ENCODE measurements at places on chromosomes 3 and 15. TPM values are rescaled to one million over a fixed set of nuclear protein-coding genes. Genes with fewer than 3 reads are reported as not detected.

TRAT1 gene
- total RNA-seq, result 1.3 TPM

FANCI gene
- total RNA-seq, result 7.8 TPM

DNA sequence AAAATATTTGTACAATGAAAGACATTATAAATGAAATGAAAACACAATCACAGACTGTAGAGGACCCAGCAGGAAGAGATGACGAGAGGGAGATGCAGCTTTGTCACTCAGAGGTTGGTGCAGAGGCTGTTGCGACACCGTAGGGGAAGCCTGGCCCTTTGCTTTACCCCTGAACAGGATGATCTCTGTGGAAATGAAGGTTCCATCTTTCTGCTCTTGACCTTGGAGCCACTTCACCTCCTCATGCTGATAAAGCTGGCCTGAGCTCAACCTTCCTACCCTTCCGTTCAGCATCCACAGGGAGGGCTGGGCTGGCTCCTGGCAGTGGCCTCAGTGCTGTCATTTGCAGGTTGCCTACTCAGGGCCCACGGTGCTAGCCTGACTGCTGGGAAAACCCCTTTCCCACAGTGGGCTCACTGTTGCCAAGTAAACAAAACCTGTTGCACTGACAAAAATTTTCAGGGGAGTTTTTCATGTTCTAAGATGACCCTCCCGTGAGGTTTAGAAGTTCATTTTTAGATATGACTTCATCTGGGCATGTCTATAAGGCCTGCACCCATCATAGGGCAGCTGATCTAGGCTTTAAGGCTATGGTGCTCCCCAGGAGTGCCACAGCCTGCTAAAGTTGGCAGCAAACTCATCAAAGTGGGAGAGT is 3.0 kb upstream of the CD80 start:
- H3K27me3 ChIP-seq, result no peaks in the 10 kb centered on the region
- H3K36me3 ChIP-seq, result no peaks in the 10 kb centered on the region
- no peak overlapping the region for H3K27ac ChIP-seq
- H3K4me1 ChIP-seq, result peaks cover 9% of the 10 kb centered on the region

DNA sequence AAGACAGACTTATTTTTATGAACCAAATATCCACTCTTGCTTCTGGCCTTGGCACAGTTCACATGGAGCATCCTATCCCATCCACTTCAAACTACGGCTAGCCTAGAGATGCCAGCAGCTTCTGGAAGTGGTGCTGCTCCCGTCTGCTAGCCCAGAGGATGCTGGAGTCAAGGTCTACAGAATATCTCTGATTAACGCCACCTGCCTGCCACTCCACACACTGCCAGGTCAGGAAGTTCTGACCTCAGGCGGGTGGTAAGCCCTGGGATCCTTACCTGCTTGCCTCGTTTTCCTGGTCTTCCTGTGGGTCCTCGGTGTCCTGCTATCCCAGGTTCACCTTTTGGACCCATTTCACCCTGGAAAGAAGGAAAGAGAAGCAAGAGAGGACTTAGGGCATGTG is 42.9 kb downstream of the EAF1 start:
- H3K4me1 ChIP-seq, result no peaks in the 10 kb centered on the region
- H3K27ac ChIP-seq, result no peak overlapping the region
- H3K36me3 ChIP-seq, result no peaks in the 10 kb centered on the region
- no peak for DNase-seq
- H3K27me3 ChIP-seq, result no peaks in the 10 kb centered on the region
- H3K4me3 ChIP-seq, result no peak overlapping the region

DNA sequence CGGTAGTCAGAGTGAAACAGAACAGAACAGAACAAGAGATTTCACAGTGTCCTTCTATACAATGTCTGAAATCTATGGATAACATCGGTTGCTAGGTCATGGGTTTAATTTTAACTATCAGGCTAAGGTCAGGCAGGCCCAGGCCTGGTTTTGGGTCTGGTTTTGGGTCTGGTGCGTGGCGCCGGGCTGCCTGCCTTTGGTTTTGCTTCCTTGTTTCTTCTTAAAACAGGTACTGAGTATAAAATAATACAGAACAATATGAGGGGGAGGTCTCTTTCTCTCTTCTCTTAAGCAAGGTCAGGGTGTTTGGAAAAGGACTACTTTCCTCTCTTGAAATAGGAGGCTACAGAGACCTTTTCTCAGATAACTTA is 1.4 kb downstream of the AEN start:
- H3K36me3 ChIP-seq, result peaks cover 17% of the 10 kb centered on the region
- no peaks in the 10 kb centered on the region for H3K27me3 ChIP-seq
- peak overlapping the region; percentile 92 for H3K27ac ChIP-seq
- peaks cover 56% of the 10 kb centered on the region for H3K4me1 ChIP-seq
- H3K4me3 ChIP-seq, result peak overlapping the region; percentile 90
- DNase-seq, result no peak
